ENCODE measurements at places on chromosomes 13 and 19.

DNA sequence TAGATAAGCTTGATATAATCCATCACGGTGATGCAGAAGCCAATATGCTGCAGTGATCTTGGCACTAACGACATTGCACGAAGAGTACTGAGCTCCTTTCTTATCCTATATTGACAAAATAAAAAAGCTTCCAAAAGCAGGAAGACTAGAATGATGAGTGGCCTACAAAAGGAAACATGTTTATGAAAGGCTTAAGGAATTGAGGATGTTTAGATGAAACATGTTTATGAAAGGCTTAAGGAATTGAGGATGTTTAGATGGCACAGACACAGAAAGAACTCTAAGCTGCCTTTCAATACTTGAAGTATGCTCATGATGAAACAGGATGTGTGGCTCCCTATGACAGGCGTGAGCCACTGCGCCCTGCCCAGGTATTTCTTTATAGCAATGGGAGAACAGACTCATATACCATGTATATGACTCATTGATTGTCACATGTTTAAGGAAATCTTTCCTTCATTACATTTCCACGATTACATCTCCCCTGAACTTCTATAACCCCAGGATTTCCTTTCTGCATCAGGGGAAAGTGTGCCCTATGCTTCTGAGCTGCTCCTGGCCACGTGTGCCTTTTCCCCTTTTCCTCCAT is 690.8 kb upstream of the ARGLU1 start:
- no peak for DNase-seq

DNA sequence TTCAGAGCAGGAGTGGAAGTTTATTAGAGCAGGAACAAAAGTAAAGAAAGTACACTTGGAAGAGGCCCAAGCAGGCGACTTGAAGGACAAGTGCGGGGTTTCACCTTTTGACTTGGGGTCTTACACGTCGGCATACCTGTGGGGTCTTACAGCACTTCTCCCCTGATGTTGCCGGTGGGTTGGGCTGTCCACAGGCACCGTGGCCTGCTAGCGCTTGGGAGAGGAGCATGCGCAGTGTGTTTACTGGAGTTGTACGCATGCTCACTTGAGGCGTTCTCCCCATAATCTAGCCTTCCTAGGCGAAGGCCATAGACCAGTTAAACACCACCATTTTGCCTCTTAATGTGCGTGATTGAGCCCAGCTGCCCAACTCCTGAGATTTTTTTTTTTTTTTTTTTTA is 25.0 kb upstream of the PLEKHF1 start:
- DNase-seq: no peak

DNA sequence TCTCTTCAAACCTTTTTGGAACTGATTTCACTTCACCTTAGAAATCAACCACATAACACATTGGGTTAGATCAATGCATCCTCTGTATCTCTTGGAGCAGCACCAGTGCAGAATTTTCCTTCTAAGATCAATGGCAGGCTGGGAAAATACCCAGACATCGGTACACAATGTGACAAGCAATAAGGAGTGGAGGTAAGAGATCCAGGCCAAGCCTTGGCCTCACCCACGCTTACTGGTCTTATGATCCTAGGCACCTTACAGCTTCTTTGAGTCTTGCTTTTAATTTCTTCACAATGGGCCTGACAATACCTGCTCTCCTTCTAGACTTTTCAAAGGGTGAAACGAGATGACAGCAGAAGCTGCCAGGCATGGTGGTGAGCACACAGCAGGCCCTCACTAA is 232.0 kb downstream of the LACC1 start:
- DNase-seq: no peak

- no peak for DNase-seq
Observed at GRCh38 chr13:46342538-46342937, 44.5 kb downstream of the RUBCNL start.

DNA sequence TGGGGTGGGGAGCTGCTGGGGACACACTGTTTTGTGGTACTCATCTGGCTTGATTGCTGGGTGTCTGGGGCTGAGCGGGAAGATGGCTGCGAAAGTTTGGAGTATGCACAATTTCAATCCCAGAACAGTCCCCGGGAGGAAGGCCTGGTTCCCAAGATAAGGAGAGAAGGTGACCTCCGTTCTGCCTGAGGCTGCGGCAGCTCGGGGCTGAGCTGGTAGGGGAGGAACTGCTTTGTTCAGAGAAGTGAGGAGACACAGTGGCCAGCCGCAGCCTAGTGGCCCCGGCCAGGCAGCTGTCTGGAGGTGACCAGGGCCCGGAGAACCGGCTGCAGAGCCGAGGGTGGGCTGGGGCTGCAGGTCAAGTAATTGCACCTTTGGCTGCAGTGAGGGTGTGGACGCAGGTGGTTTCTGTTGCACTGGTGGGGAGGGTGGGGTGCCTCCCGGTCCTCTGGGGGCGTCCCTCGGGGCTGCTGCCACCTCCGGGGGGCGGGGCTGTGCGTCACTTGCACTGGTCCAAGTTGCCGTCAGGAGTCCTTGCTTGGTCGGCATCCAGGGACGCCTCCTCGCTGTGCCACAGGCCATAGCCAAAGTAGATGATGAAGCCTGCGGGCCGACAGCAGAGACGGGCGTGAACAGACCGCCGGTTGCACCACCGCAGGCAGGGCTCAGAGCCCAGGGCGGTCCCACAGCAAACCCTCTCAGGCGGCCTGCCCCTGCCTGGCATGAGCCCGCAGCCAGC is 81.3 kb downstream of the SLC7A1 start:
- DNase-seq: no peak

- DNase-seq: no peak
Observed at GRCh38 chr13:36362914-36363313, 16.7 kb upstream of the SPART start.

GRCh38 chr13:99905224-99905623 is 66.3 kb downstream of the ZIC5 start:
- DNase-seq: no peak

DNA sequence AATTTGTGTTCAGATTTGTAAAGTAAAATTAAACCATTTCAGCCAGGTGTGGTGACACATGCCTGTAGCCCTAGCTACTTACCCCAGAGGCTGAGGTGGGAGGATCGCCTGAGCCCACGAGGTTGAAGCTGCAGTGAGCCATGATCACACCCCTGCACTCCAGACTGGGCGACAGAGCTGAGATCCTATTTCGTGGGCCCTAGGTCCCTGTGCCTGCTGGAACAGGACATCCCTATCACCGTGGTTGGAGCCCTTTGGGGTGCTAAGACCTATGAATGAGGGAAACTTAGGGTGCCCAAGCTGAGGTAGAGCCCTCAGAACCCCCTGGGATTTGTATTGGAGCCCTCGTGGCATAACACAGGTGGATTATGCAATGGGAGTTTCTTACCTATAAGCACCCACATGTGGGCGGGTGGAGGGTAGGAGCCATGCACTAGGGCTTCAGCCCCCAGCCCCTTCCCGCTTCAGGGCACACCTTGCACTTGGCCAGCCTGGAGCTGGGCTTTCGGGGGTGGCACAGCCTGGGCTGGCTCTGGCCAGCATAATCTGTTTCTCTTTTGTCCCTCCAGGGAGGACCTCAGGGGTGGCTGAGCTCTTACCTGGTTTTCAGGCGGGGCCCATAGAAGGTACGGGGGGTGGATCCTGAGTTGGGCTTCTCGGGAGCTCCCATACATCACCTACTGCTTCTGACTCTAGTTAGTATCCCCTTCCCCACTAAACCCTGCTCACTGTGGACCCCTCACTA is 7.2 kb upstream of the USF2 start:
- no peak for DNase-seq

- no peak for DNase-seq
Observed at GRCh38 chr19:36081385-36081784, 26.7 kb downstream of the WDR62 start.

DNA sequence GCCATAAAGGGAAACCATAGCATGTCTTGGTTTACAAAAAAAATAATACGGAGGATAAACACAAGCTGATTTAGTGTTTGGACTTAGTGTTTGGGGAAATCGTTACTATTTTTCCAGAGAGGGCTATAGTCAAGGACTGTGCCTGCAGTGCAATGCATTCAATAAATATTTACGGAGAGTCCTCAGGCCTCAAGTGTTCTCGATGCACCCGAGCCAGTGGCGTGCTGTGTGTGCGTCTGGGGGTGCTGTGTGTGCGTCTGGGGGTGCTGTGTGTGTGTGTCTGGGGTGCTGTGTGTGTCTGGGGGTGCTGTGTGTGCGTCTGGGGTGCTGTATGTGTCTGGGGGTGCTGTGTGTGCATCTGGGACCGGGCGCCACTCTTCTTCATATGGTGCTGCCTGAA is 71.7 kb upstream of the GTF3A start:
- DNase-seq: no peak

DNA sequence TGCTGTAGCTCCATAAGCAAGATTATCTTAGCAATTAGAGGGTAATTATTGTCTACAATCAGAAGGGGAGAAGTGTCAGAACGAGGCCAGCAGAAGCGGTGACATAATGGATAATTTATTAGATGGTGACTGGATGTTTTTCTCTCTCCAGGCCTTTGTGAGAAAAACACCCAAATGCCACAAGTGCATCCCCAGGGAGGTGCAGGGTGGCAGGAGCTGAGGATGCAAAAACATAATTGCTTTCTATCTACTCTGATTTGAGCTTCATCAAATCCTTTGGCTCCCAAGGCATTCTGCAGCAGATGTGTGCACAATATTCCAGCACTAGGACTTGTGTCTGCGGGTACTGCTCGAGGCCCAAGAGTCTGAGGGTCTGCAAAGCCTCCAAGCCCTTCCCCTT is 220.1 kb upstream of the SERP2 start:
- DNase-seq: no peak

- no peak for DNase-seq
Observed at GRCh38 chr19:7947939-7948338, 4.5 kb upstream of the TIMM44 start.
